ENCODE measurements at places on chromosomes 7 and 10. TPM values are rescaled to one million over a fixed set of nuclear protein-coding genes. Genes with fewer than 3 reads are reported as not detected.
A peak's percentile ranks its signal among the peaks of the same experiment; 100 is the strongest.

GRCh38 chr7:79291498-79291865 lies 162.0 kb downstream of the MAGI2 start:
- no peak overlapping the region for H3K27ac ChIP-seq
- H3K4me1 ChIP-seq: peaks cover 14% of the 10 kb centered on the region
- H3K4me3 ChIP-seq: no peak overlapping the region

DNA sequence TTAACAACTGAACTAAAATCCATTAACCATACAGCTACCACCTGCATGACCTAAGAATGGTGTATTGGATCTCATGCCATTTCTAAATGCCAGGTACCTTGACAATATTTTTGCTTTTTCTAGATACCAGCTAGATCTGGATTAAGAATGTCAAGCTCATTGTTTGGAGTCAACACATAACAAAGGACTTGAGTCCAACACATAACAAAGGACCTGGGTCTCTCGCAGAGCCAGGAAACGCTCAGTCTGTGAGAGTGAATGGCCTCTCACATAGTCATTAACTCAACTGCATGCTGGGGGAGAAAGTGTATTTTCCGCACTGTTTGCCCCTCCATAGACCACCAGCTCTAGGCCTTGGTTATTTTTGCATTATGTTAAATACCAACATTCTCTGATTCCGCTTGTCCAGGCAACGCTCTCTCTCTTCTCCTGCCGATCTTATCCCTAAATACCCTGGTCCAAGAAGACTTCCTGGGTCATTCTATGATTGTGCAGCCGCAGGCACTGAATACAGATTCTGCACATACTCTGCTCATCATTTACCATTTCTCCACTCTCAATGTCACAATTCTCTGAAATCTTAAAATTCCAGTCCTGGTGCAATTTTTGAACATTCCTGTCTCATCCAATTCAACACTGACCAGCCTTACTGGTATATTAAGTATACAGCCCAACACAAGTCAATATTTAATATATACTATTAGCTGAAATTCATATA lies 31.2 kb downstream of the ITIH5 start:
- H3K4me1 ChIP-seq: no peaks in the 10 kb centered on the region
- peaks cover 3% of the 10 kb centered on the region for H3K36me3 ChIP-seq
- no peak for DNase-seq
- H3K27me3 ChIP-seq: peaks cover 9% of the 10 kb centered on the region
- H3K4me3 ChIP-seq: no peak overlapping the region

- no peak overlapping the region for H3K4me3 ChIP-seq
- H3K36me3 ChIP-seq: peaks cover 40% of the 10 kb centered on the region
These were observed 111.0 kb downstream of the NRP1 start for GRCh38 chr10:33223326-33224000.

GRCh38 chr10:113139699-113140098 lies 189.7 kb downstream of the TCF7L2 start:
- H3K4me1 ChIP-seq: peaks cover 30% of the 10 kb centered on the region
- no peak for DNase-seq
- H3K4me3 ChIP-seq: no peak overlapping the region
- H3K27ac ChIP-seq: peak overlapping the region; percentile 2

Gene ZNF804B
- total RNA-seq: not detected

DNA sequence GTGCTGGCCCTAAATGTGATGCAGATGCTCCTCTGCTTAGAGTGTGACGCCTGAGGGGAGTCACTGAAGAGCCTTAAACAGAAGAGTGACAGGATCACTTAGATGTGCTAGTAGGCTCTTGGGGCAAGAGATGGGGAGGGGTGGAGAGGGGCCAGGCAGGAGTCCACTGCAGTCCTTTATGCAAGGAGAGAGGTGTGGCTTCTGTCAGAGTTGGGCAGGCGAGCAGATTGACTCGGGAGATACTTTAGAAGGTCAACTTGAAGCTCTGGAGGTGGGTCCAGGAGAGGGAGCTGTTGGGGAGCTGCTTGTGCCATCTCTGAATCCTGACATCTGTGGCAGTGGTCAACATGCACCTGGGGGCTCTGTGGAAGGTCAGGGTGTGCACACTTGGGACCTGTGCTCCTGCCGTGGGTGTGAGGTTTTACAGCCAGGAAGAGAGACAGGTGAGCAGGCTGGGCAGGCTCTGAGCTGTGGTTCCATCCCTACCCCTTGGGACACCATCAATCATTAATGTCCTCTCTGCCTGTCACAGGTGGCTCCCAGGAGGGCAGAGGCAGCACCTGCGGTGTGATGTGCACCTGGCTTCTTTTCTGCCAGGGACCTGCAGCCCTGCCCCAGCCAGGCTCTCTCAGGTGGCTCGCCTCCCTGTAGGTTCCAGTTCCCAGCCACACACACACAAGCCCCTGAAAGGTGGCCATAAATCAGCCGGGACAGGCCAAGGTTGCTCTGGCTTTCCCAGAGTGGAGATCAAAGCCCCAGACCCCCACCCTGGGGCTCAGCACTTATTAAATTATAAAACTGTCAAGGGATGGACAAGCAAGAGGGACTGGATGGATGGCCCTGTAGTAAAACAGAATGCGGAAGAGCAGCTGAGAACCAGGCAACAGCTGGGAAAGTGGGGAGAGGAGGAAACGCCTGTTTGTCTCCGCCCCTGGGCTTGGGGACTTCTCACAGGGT lies 14.0 kb downstream of the NEURL1 start:
- H3K27me3 ChIP-seq: peaks cover 53% of the 10 kb centered on the region
- peaks cover 2% of the 10 kb centered on the region for H3K36me3 ChIP-seq
- H3K4me3 ChIP-seq: no peak overlapping the region
- H3K4me1 ChIP-seq: peaks cover 14% of the 10 kb centered on the region

- no peak overlapping the region for H3K4me3 ChIP-seq
- H3K4me1 ChIP-seq: no peaks in the 10 kb centered on the region
- DNase-seq: no peak
- peaks cover 3% of the 10 kb centered on the region for H3K27me3 ChIP-seq
- no peak overlapping the region for H3K27ac ChIP-seq
- no peaks in the 10 kb centered on the region for H3K36me3 ChIP-seq
These were observed 908.3 kb downstream of the GRID1 start for GRCh38 chr10:85458324-85458723.

Gene STEAP4
- not detected for total RNA-seq

Gene CALHM3
- total RNA-seq: not detected

DNA sequence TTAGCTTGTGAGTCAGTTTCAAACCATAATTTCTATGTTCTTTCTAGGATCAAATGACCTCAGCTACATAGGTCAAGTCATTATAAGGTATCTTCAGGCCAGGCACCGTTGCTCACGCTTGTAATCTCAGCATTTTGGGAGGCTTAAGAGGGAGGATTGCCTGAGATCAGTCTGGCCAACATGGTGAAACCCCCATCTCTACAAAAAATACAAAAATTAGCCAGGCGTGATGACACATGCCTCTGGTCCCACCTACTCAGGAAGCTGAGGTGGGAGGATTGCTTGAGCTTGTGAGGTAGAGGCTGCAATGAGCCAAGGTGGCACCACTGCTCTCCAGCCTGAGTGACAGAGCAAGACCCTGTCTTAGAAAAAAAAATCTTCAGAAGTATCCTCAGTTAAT lies 362.3 kb downstream of the GATA3 start:
- no peaks in the 10 kb centered on the region for H3K36me3 ChIP-seq
- no peaks in the 10 kb centered on the region for H3K4me1 ChIP-seq
- H3K4me3 ChIP-seq: no peak overlapping the region
- H3K27me3 ChIP-seq: no peaks in the 10 kb centered on the region

- H3K4me3 ChIP-seq: no peak within 1 kb of the TSS
- peak within 1 kb of the TSS; percentile 91 for H3K27ac ChIP-seq
These were observed at the start of gene ZP3 for GRCh38 chr7:76424413-76425111. Gene ZP3, plus strand, starts transcription at chr7:76424950. Its CDS starts 15 bp downstream, at chr7:76424965.

DNA sequence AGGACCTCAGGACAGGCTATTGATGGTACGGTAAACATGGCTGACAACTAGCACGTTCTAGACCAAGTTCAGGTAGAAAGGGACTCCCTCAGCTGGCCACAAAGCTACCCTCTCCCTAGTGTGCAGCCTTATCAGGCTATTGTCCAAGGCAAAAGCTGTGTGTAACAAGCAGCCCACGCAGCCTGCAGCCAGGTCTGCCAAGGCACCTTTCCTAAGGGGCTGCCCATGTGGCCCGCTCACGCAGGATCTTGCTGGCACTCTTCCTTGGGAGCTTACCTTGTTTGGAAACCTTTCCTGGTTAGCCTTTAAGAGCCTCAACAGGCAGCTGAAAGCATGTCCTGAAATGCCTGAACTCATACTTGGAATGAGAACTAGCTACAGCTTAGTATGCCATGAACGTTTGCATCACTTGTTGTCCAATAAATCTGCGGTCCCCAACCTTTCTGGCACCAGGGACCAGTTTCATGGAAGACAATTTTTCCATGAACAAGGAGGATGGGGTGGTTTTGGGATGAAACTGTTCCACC lies 51.7 kb downstream of the SYPL1 start:
- H3K27me3 ChIP-seq: no peaks in the 10 kb centered on the region
- H3K4me1 ChIP-seq: peaks cover 10% of the 10 kb centered on the region
- no peaks in the 10 kb centered on the region for H3K36me3 ChIP-seq
- no peak overlapping the region for H3K4me3 ChIP-seq
- no peak overlapping the region for H3K27ac ChIP-seq
- DNase-seq: no peak

Gene WNT2
- 0.62 TPM for total RNA-seq

GRCh38 chr10:113743594-113743993 lies 7.9 kb upstream of the PLEKHS1 start:
- DNase-seq: no peak
- no peak overlapping the region for H3K27ac ChIP-seq
- no peaks in the 10 kb centered on the region for H3K36me3 ChIP-seq
- H3K4me1 ChIP-seq: peaks cover 8% of the 10 kb centered on the region

Gene ZC3HAV1L
- total RNA-seq: not detected

Gene GIMAP8
- total RNA-seq: not detected

Gene LRRTM3
- total RNA-seq: 0.15 TPM

Gene NANOS1
- total RNA-seq: 3.8 TPM

DNA sequence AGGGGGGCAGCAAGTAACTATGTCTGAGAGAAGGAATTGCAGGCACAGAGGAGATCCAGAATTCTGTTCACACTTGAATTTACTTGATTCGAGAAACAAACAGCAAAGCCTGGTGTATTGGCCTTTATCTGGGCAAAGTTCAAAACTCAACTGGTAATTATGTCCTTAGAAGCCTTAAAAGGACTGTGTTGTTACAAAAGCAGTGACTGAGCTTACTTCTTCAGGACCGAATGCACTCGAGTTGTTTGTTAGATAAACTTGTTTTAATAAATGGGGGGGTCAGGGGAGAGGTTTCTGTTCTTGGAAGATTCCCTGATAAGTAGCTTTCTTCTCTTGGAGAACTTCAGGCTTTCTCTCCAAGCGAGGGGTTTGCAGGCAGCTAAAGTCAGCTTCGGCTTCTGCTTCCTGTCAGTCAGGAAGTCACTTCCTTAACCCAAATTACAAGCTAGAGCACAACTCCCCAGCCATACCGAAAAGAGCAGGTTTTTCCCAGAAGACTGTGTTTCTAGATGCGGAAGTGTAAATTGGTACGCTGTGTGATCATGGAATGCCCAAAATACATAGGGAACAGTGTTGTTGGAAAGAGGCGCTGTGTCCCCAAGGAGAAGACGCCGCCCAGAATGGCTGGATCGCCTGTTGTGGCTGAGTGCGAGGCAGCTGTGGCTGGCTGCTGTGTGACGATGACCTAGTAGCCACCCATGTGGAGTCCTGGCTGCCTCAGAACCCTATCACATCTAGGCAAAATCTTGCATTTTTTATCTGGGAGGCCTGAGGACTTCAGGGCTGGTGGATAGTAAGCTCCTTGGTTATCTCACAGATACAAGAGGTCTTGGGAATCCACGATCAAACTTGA lies 110.4 kb downstream of the TCF7L2 start:
- peaks cover 2% of the 10 kb centered on the region for H3K36me3 ChIP-seq
- H3K4me1 ChIP-seq: peaks cover 11% of the 10 kb centered on the region
- no peak for DNase-seq
- H3K27me3 ChIP-seq: no peaks in the 10 kb centered on the region
- H3K4me3 ChIP-seq: no peak overlapping the region
- H3K27ac ChIP-seq: no peak overlapping the region

GRCh38 chr10:122699796-122700455 lies at the start of gene C10orf120:
Gene C10orf120, minus strand, starts transcription at chr10:122699846. Its CDS starts 56 bp downstream, at chr10:122699790.
- no peak for DNase-seq
- H3K36me3 ChIP-seq: no peaks in the 10 kb centered on the region
- H3K27ac ChIP-seq: no peak within 1 kb of the TSS
- H3K4me3 ChIP-seq: no peak within 1 kb of the TSS
- peaks cover 2% of the 10 kb centered on the region for H3K4me1 ChIP-seq

GRCh38 chr7:36904101-36904500 lies 179.8 kb upstream of the AOAH start:
- no peaks in the 10 kb centered on the region for H3K4me1 ChIP-seq
- no peaks in the 10 kb centered on the region for H3K36me3 ChIP-seq
- H3K4me3 ChIP-seq: no peak overlapping the region
- no peak for DNase-seq
- no peaks in the 10 kb centered on the region for H3K27me3 ChIP-seq
- no peak overlapping the region for H3K27ac ChIP-seq

DNA sequence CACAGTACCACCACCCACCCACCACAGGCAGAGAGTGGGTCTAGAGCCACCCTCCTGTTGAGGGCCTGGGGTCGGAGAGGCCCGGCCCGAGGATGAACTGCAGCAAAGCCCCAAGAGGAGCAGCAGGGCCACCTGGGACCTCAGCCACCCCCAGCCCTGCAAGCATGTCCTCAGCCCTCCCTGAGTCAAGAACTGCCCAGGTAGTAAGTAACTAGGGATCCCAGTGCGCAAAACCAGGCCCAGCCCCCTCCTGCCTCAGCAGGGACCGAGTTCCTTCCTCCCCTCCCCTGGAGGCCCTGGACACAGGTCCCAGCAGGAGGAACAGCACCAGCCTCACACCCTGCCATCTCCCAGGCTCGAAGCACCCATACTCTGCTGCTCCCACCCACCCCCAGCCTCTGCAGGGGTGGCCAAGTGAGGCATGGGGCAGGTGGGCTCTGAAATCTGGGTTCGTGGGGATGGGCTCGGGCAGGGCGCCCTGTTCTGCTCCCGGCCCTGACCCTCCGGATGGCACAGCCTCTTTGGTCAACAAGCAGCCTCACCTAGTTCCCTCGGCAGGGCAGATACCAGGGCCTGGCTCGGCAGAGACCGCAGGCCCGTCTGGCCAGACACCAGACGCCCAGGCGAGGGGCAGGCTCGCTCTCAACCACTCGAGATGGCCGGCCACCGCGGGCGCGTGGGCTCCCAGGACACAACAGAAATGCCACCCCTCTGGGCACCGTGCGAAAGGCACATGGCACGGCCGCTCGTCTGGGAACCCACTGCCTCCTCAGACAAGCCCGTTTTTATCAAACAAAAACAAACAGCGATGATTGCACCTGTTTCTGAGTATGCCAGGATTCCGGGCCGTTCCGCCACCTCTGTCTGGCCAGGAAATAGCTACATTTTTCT lies 15.2 kb downstream of the PDGFA start:
- peaks cover 19% of the 10 kb centered on the region for H3K36me3 ChIP-seq
- DNase-seq: peak; percentile 68
- H3K4me1 ChIP-seq: peaks cover 22% of the 10 kb centered on the region
- H3K4me3 ChIP-seq: no peak overlapping the region
- H3K27ac ChIP-seq: no peak overlapping the region

Gene CYP2C19
- 0.12 TPM for total RNA-seq

Gene CTNNA3
- total RNA-seq: 0.92 TPM

- DNase-seq: no peak
- no peak overlapping the region for H3K4me3 ChIP-seq
- no peaks in the 10 kb centered on the region for H3K27me3 ChIP-seq
- H3K36me3 ChIP-seq: peaks cover 9% of the 10 kb centered on the region
- no peak overlapping the region for H3K27ac ChIP-seq
- peaks cover 8% of the 10 kb centered on the region for H3K4me1 ChIP-seq
These were observed 39.5 kb downstream of the ERCC6 start for GRCh38 chr10:49499305-49499851.

Gene LEP
- not detected for total RNA-seq
